ENCODE measurements at places on chromosomes 13 and 19.

DNA sequence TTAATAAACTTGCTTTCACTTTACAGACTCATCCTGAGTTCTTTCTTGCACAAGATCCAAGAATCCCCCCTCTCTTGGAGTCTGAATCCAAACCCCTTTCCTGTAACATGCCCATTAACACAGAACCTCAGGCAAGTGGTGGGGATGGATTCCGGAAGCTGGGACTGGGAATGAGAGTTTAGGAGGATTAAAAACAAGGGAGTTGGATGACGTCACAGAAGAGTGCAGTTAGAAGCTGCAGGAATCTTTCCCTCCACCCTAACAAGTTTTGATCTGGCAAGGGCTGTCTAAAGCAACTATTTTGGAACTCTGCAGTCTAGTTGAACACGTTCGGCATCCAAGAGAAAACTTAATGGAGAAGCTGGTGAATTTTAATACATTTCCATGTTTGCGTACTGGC lies 48.2 kb upstream of the PEPD start:
- DNase-seq, result no peak

DNA sequence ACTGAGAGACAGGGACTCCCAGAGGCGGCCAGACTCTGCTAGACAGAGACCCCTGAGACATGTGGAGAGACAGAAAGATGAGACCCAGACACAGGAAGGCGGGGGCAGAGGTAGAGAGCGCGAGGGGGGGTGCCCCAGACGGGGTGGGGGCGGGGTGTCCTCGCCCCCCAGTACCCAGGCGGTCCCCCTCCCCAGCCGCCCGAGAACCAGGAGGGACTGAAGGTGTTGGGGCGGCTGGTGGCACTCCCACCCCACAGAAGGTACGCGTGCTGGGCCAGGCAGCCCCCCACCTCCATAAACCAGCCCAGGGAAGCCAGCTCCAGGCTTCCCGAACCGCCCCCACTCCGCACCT lies 336 bp downstream of the SLC8A2 start:
- no peak for DNase-seq

- DNase-seq, result no peak
Measured at GRCh38 chr13:91351123-91351522, 3.6 kb downstream of the MIR17HG start.

DNA sequence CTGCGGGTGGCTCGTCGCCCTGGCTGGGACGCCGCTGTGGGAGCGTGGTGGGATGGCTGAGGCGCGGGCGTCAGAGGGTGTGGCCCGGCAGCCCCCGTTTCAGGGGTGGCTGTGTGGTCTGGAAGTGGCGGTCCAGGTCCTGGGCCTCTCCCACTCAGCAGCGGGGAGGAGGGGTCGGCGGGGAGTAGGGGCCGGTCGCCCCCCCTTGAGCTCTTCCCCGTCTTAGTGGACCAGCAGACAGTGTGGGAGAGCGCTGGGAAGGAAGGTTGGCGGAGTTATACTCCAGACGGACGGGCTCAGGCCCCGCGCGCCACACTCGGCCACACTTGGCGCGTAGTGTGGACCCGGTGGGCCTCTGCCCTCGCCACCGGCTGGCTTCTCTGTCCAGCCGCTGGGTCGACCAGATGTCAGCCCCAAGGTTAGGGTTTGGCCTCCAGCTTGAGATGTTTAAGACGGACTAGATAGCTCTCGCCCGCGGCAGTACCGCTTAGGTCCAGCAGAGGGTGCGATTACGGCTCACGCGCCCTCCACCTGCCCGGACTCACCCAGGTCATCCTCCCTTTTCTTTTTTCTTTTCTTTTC lies 21.7 kb upstream of the ZNF429 start:
- DNase-seq, result no peak

GRCh38 chr19:32339988-32340874 lies 5.2 kb upstream of the ZNF507 start:
- peak; percentile 60 for DNase-seq

GRCh38 chr13:25973576-25973975 lies 78.2 kb downstream of the SHISA2 start:
- no peak for DNase-seq

DNA sequence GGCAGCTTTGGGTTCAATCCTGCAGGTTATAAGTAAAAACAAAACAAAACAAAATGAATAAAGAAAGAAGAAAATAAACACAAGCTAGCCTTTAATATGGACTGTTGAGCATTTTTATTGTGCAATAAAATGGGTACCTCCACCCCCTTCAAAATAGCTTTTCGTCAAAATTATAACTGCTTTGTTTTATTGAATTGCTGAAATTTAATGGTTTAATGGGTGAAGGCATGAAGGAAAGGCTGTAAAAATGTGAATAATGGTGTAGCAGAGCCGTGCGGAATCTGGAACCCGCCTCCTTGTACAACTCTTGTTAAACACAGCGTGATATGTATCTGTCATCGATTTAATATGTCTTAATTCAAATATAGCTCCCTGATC lies 2.2 kb upstream of the ZIC5 start:
- DNase-seq, result no peak

DNA sequence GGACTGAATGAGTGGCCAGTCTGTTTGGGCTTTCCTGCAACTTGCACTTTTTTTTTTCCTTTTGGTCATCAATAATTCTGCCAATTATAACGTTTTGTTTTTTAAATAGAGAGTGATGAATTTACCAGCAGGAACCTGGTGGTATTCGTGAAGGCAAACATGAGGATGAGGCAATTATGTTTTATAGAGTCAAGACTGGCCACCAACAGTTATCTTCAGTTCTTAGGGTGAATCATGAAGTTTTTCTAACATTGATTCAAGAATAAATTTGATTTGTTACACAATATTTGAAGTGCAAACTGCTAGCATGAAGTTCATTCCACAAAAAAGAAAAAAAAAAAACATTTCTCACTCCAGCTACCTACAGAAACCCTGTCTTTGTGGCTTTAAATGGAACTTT lies 244.5 kb downstream of the SPRY2 start:
- no peak for DNase-seq

DNA sequence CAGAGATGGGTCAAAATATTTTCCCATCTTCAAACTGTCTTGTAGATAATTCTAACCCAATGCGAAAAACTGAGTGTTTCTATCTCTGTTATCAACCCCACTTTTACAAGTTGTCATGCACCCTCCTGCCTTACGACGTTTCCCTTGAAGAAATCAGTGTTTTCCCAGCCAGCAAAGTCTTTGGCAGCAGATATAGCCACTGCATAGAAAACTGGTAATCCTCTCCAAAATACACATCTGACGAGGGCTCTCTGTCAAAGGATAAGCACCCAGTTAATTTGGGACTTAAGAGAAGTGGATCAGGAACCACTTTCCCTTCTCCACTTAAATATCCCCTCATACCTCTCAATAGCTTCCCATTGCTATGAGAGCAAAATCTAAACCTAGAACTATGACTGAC lies 351.9 kb upstream of the MIR17HG start:
- no peak for DNase-seq

- no peak for DNase-seq
Measured at GRCh38 chr13:84999252-84999651, 800.0 kb downstream of the SLITRK6 start.

DNA sequence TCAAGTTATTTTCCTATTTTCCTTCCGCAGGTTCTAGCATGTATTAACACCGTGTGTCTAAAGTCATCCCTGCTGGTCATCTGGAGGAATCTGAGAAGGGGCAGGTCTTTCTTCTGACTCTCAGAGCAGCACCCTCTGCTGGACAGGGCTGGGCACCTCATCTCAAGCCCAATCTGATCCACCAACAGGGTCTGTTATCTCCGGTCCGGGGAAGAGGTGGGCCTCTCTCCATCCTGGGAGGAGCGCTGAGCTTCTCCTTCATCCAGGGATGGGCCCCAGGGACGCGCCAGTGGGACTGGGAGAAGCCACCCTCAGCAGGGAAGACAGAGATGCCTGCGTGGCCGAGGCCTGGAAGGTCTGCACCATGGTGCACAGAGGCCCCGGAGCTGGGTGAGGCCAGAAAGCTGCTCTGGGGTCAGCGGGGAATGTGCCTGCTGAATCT lies 26.0 kb upstream of the ZNF331 start:
- peak; percentile 47 for DNase-seq

- peak; percentile 36 for DNase-seq
Measured at GRCh38 chr13:75217949-75218348, 264.0 kb downstream of the TBC1D4 start.

DNA sequence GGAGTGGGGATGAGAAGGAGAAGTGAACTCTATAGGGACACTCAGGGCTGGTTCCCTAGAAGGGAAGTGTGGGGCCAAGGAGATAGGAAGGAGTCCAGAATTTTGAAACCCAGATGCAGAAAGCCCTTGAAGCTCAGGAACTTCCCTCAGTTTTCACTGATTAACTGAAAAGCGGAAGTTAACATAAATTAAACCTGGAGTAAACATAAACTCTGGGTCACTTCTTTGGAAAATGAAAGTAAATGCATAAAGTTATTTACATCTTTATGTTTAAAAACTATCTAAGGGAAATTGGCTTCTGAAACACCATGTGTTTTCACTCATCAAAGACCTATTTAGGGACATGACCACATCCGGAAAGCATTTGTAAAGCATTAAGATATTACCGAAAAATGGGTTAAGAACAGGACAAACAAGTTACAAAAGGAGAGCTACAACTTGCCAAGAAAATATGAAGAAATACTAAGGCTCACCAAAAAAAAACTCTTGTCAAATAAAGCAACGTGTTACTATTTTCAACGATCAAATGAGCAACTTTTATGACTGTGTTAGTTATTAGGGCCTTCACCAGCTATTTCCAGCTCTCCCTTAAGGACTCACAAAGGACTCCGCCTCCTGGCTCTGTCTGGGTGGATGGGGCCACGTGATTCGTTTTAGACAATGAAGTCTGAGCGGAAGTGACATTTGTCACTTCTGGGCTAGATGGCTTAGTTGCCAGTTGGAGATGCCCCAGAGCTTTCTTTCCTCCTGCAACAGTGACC lies 439.1 kb upstream of the ZNF507 start:
- no peak for DNase-seq

DNA sequence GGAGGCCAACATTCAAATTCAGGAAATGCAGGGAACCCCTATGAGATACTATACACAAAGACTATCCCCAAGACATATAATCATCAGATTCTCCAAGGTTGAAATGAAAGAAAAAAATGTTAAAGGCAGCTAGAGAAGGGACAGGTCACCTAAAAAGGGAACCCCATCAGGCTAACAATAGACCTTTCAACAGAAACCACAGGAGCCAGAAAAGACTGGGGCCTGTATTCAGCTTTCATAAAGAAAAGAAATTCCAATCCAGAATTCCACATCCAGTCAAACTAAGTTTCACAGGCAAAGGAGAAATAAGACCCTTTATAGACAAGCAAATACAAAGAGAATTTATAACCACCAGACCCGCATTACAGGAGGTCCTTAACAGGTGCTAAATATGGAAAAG lies 1703.6 kb upstream of the PRR20A start:
- no peak for DNase-seq

DNA sequence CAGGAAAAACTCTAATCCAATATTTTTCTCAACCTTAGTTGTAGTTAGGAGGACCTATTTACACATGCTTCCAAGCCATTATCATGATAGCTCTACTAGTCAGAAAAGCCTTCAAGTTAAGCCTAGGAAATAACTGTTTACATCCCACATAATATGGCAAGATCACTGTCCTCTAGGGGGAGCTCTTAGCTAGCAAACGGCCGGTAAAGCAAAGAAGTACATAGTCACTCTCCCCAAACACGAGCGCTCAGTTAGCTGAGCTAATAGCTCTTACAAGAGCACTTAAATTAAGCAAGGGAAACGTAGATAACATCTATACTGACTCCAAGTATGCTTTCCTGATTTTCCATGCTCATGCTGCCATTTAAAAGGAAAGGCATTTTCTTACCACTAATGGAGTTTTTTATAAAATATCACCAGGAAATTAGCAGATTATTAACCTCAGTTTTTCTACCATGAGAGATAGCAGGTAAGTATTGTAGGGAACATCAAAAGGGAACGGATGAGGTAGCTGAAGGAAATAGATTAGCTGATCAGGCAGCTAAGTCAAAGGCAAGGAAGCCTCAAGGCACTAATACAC lies 100.6 kb upstream of the PABPC3 start:
- peak; percentile 86 for DNase-seq

- no peak for DNase-seq
Measured at GRCh38 chr19:43469160-43469480, 3.7 kb upstream of the LYPD3 start.

- DNase-seq, result no peak
Measured at GRCh38 chr19:3387645-3388589, 21.5 kb downstream of the NFIC start.

GRCh38 chr19:30557927-30558557 lies 185.9 kb downstream of the ZNF536 start:
- no peak for DNase-seq

DNA sequence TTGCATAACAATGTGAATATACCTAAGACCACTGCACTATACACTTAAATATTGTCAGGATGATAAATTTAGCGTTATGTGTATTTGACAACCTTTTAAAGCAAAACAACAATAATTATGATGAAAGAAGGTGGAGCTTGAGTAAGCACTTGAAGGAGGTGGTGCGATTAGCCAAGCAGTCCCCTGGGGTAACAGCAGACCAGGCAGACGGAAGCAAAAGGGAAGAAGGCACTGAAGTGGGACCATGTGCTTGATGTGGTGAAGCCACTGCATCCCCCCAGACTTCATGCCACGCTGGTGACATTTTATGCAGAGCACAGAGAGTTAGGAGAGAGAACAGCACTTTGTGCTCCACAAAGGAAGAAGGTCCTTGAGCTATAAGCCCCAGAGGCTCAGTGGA lies 58.3 kb upstream of the ZNF507 start:
- DNase-seq, result no peak
